ENCODE measurements at places on chromosomes 5 and 9. TPM values are rescaled to one million over a fixed set of nuclear protein-coding genes. Genes with fewer than 3 reads are reported as not detected.

The LRRC19 gene
- not detected for polyA plus RNA-seq

The ACTBL2 gene
- polyA plus RNA-seq: not detected

The PCDH12 gene
- 3.0 TPM for polyA plus RNA-seq

The SGCD gene
- 23.2 TPM for polyA plus RNA-seq

The ADAMTSL2 gene
- polyA plus RNA-seq: 37.3 TPM

The ARID3C gene
- polyA plus RNA-seq: not detected

The BNC2 gene
- 4.7 TPM for polyA plus RNA-seq

Measured in right cardiac atrium (tissue), 5 donors.